ENCODE measurements at places on chromosomes 7 and 10. TPM values are rescaled to one million over a fixed set of nuclear protein-coding genes. Genes with fewer than 3 reads are reported as not detected.

Gene FKBP9
- 32.8 TPM for total RNA-seq

Gene BLNK
- 9.3 TPM for total RNA-seq

Gene DGKB
- 0.33 TPM for total RNA-seq

Gene GPR26
- not detected for total RNA-seq

Gene HK1
- 6.8 TPM for total RNA-seq

Gene TEX36
- total RNA-seq: not detected

Gene ANKRD2
- total RNA-seq: not detected

Gene RARRES2
- total RNA-seq: 852 TPM

Gene RAMP3
- total RNA-seq: 5.8 TPM

Gene MALRD1
- not detected for total RNA-seq

Gene H2BK1
- not detected for total RNA-seq

- no peak for DNase-seq
These were observed 90.1 kb downstream of the ABCC2 start for GRCh38 chr10:99872367-99873162.

GRCh38 chr7:53111031-53111430 lies 75.6 kb downstream of the POM121L12 start:
- no peak for DNase-seq

- DNase-seq: no peak
These were observed 95.1 kb downstream of the ETV1 start for GRCh38 chr7:13894377-13894776.

GRCh38 chr7:30968294-30968693 lies 4.5 kb downstream of the GHRHR start:
- DNase-seq: no peak

GRCh38 chr7:70776627-70777101 lies 355.3 kb upstream of the GALNT17 start:
- no peak for DNase-seq

GRCh38 chr7:92360387-92360786 lies 86.9 kb upstream of the GATAD1 start:
- no peak for DNase-seq

GRCh38 chr10:92816091-92816531 lies 32.2 kb upstream of the EXOC6 start:
- DNase-seq: no peak

DNA sequence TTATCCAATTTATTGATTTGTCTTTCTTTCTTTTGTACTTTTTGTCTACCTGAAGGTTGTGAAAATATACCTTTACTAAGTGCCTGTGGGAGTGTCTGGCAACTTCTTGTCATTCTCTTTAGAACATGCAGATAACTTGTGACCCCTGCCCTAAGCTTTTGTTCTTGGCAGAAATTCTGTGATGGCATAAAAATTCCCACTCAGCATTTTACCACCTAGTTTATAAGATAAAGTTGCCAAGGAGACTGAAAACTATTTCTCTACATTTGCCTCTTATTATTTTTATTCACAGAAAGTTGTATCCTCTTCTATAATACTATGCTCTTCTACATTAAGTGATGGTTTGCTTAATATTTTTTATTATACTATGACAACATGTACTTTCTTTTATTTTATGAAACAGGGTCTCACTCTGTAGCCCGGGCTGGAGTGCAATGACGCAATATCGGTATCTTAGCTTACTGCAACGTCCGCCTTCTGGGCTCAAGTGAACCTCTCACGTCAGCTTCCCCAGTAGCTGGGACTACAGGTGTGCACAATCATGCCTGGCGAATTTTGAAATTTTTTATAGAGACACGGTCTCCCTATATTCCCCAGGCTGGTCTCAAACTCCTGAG lies 683.5 kb downstream of the ANKRD7 start:
- no peak for DNase-seq

GRCh38 chr10:2925631-2926030 lies 141.7 kb upstream of the PFKP start:
- no peak for DNase-seq

DNA sequence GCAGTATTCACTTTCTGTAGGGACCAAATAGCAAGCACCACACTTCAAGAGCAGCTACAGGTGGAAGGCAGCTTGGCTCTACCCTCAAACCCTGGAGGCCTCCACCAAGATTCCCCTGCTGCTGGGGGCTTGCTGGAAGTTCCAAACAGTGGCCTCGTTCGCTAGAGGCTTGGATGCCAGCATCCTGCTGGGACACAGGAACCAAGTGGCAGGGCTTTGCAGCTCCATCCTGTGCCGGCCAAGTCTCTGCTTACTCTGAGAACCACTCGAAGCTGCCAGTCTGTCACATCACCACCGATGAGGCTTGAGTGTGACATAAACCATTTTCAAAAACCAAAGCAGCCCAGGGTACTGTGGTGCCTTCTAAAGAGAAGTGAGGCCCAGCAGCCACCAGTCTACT lies 69.2 kb upstream of the UNC5B start:
- no peak for DNase-seq

DNA sequence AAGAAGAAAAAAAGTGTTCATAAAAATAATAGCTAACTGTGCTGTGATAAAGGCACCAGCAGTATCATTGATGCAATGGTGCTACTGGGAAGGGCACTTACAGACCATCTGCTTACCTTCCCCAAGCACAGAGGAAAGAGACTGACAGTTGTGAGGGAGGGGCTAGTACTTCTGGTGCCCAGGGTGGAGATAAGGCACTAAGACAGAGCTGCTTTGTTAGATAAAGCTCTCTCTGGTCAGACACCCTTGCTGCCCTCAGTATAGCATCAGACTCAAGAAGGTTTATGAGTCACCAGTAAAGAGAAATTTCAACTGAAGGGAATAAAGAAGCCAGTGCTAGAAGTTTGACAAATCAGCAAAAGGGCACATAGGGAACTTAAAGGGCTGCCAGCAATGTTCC lies 325.6 kb downstream of the HPSE2 start:
- DNase-seq: no peak

- no peak for DNase-seq
These were observed 286.6 kb downstream of the BMPER start for GRCh38 chr7:34191771-34192479.

DNA sequence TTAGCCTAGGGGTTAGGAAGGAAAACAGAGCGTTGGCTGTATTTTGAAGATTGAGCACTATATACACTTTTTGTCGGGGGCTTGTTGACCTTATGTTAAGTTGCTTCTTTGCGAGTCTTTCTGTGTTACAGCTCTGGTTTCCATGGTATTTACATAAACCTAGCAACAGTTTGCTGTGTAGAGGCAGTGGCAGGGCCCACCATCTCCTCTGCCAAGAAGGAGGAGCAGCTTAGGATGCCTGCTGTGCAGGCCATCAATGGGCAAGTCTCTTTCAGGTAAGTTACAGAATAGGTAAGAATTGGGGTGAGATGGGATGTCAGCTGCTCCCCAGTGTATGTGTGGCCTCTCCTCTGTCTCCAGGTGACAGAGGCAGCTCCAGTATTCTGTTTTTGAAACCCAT lies 485.5 kb downstream of the LRMDA start:
- DNase-seq: no peak

DNA sequence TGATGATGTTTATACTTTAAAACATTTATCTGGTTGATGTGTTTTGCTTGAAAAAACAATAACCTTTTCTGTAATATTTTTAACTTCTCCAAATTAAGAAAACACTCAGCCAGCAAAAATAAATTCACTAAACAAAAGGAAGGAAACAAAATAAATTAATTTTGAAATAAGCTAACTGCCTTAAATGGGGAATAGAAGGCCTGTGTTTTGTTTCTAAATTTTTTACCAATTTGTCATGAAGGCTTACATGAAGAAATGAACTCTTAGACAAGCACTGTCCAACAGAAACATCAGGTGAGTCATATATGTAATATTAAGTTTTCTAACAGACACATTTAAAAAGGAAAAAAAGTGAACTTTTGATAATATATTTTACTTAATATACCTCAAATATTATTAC lies 68.5 kb downstream of the LRRN3 start:
- no peak for DNase-seq

DNA sequence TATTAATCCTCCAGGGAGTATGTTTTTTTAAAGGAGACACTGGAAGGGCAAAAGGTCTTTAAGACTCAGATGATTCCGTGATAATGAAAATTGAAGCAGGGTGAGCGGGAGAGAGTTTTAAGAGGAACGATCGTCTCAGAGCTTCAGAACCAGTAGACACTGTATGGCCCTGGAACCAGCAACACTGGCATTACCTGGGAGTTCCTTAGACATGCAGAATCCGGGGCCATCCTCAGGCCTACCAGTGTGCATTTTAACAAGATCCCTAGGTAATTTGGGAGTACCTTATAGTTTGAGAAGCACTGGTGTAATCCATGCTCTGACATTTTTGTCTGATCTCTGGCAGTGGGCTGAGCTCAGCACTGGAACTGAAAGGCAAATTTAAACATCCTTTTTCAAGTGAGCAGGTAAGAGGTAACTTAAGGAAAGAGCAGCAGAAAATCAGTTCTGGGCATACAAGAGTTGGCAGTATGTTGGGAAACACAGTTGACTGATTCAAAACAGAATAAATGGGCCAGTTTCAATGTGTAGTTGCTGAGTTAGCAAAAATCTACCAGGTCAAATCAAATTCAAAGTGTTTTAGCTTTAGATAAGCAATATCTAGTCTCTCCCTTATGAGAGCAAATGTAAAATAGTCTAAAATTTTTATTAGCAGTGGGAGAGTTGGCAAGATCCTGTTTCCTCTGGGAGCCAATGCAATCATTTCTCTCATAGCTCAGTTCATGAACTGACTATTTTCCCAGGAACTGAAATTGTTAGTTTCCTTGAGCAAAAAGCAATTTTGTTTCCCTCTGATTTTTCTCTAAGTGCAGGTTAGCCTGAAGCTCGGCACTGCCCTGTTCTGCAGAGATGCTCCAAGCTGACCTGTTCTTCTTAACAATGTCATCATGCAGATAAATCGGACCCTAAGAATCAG lies 97.2 kb upstream of the ELMO1 start:
- no peak for DNase-seq

- peak; percentile 96 for DNase-seq
These were observed 1.4 kb downstream of the MAGI2 start for GRCh38 chr7:79452032-79452494.

- DNase-seq: no peak
These were observed 6.4 kb downstream of the UBTD1 start for GRCh38 chr10:97505152-97505551.

GRCh38 chr10:62153191-62153590 lies 115.5 kb downstream of the RTKN2 start:
- no peak for DNase-seq

GRCh38 chr10:63236113-63236935 lies 103.2 kb downstream of the NRBF2 start:
- DNase-seq: no peak

- DNase-seq: no peak
These were observed 610.0 kb upstream of the MBL2 start for GRCh38 chr10:53382543-53382942.

- DNase-seq: peak; percentile 70
These were observed 8.9 kb upstream of the MRPS24 start for GRCh38 chr7:43877968-43878864.

DNA sequence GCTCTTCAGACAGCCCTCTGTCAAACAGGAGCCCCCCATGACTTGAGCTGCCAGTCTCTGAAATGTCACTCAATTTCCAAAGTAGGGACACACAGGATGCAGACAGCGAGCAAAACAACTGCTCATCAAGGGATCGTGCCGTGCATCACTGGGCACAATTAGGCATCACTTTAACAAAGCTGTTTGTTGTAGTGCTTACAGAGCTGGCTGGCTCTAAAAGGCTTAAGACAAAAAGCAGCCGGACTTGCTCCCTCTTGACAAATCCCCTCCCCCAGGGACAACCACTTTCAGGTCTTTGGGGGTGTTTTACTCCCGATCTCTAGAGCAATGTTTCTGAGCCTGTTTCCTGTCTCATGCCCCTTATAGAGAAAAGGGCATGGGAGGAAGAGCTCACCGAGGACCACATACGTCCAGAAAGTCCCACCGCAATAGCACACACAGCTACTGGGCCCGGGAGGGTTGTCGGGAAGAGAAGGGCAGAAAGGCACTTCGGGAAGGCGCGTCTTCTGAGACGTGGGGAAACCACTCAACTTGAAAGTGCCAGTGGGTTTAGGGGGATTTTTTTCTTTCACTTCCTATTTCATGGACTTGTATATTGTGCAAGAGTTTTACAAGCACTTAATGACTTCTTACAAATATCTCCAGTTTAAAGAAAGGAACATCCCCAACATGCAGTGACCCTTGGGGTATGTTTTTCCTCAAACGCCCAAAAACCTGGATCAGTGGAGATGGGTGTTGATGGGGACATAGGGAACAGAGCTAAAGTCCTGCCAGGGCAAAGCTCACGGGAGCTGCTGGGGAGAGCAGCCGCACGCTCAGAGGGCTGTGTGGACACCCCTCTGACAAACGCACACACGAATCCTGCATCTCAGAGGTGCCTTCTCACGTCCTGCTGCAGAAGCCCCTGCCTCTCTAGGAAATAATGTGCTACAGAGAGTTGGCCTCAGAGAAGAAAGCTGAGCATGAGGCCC lies 27.1 kb downstream of the LRRC20 start:
- no peak for DNase-seq

DNA sequence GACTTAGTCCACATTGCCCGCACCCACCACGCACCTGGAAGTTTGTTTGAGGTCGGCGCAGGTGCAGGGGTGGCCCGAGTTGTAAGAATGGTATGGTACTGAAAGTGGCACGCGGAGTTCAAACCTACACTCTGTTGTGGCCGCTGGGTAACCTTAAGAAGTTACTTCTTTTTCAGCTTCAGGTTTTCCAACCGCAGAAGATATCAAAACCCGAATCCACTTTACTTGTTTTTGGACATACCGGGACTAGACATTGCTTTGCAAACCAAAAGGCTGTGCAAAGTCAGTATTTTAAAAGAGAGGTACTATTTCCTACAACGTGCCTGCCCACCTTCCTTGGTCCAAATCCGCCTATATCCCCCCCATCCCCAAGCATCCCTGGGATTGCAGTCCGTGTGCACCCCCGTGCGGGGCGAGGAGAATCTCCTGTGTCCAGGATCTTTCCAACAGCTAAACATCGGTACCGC lies 1.0 kb downstream of the IGFBP3 start:
- no peak for DNase-seq
